ENCODE measurements at places on chromosomes 11 and 22. TPM values are rescaled to one million over a fixed set of nuclear protein-coding genes. Genes with fewer than 3 reads are reported as not detected.

The ME3 gene
- polyA plus RNA-seq, result 6.5 TPM

The PRRG4 gene
- 0.14 TPM for polyA plus RNA-seq

The SLCO2B1 gene
- polyA plus RNA-seq, result 10.8 TPM

The MAJIN gene
- polyA plus RNA-seq, result not detected

The REXO2 gene
- 61.3 TPM for polyA plus RNA-seq

The TTC9C gene
- polyA plus RNA-seq, result 29.4 TPM

The DTX4 gene
- 29.2 TPM for polyA plus RNA-seq

The CD3D gene
- polyA plus RNA-seq, result 16.5 TPM

The ZNF214 gene
- polyA plus RNA-seq, result 1.8 TPM

The NOX4 gene
- polyA plus RNA-seq, result 4.5 TPM

DNA sequence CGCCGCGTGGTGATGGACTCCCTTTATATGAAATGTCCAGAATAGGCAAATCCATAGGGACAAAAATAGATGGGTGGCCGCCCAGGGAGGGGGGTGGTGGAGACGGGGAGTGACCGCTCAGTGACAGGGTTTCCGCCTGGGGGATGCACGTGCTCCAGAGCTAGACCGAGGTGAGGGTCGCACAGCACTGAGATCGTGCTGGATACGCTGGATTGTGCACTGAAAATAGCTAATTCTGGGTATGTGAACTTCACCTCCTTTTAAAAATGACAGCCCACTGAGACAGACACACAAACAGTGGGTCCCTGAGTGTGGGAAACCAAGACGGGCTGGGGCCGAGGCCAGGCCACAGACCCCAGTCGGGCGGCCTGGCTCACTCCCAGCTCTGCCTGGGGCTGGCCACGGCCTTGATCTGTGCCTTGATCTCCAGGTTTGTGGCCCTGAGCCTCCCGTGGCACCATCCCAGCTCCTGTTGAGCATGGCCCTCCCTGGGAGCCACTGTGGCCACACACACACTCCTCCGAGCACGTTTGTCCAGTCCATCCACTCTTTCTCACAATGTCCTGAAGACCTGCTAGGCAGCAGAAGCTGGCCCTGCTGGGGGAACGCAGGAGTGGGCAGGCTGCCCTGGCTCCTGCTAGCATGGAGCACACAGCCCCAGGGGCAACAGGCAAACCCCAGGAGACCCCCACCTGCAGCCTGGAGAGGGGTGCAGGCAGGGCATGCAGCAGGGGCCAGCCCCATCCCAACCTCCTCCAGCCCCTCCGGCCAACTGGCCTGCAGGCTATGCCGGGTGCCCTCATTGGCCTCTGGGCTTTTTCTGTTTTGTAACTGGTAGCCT, 41.0 kb upstream of the TH start:
- no peak for DNase-seq

- no peak for DNase-seq
Observed at GRCh38 chr22:31935961-31936635, 8.2 kb upstream of the YWHAH start.

- DNase-seq, result peak; percentile 44
Observed at GRCh38 chr11:113874581-113875233, 665 bp downstream of the USP28 start.

GRCh38 chr11:120329556-120329955, 4.5 kb downstream of the TLCD5 start:
- DNase-seq, result no peak

DNA sequence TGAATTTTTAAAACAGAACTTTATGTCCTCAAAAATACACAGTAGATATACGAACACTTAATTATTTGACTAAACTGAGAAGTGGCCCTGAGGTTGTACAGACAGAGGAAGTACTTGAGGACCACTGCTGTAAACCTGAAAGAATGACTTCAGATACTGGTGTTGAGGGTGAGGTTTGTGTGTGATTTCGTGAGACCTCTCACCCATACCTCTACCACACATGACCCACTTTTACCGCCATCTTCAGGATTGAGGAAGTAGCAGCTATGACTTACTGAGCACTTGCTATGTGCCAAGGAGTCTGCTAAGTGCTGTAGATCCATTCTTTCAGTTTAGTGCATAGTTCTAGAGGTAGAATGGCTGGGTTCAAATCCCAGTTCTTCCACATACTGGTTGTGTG, 21.9 kb downstream of the MMP13 start:
- DNase-seq, result no peak

DNA sequence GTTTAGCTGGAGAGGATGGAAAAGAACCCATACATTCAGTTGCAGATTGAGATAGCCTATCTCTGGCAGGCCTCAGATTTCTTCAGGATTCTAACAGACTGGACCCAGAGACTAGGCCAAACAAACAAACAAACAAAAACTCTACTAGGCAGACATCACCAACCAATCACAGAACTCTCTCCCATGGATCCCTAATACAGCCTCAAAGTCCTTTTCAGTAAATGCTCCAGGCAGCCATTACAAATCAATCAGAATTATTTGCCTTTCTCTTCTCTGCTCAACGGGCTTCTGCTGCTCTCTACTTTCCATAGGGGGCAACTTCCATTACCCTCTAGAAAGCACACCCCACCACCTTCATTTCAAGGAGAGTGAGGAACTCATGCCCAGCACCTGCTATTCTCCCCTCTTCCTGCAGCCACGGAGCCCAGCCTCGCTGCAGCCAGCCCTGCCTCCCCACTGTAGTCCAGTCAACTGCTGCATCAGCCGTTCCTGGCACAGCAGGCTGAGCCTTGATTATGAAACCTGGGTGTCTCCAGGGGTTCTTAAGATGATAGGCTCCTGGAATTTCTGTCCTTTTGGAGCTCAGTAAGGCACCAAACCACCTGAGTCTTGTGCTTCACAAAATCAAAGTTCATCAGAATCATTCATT, 19.0 kb upstream of the SMIM35 start:
- no peak for DNase-seq

DNA sequence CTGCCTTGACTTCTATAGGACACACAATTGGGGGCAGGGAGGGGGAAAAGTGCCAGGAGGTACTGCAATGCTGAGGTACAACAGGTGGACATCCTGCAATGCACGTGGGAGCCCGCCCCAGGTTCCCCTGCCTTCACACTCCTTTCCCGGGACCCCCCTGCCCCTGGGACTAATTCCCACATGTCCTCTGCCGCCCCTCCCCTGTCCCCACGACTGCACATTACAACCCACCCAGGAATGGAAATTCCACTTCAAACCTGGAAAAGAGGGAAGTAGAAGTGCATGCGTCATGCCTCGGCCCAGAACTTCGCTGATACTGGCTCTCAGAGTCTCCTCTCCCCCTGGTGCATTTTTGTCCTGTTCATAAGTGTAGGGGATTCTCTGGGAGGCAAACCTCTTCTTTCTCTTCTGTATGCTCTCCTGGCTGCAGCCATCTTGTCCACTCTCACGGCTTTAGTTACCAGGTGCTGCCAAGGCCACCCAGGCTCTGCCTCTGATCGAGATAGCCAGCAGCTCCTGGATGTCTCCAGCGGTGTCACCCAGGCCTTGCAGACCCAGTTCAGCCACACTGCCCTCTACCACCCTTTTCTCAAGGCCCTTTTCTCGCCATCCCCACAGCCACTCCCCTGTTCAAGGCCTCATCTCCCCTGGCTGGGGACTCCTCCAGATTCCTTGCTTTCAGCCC, 43.7 kb downstream of the GDPD5 start:
- no peak for DNase-seq

GRCh38 chr11:2348986-2349385, 28.1 kb upstream of the CD81 start:
- DNase-seq, result no peak

DNA sequence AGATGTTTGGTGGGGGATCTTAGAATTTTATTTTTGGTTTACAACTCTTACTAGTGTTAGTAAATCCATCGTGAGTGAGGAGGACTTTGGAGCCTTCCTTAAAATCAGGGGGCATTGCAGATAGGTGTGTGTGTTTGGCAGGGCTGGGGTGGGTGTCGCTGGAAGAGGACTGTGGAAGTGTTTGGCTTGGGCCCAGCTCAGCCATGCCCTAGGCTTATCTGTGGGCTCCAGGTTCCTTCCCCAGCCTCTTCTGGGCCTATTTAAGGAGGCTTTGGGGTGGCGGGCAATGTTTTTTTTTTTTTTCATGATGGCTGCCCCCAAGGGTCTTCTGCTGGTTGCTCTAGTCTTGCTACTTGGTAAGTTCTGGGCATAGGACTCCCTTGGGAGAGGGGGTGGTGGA, 22.1 kb downstream of the MTFP1 start:
- DNase-seq, result no peak

GRCh38 chr11:83847467-83848034, 561.4 kb upstream of the CCDC90B start:
- no peak for DNase-seq

DNA sequence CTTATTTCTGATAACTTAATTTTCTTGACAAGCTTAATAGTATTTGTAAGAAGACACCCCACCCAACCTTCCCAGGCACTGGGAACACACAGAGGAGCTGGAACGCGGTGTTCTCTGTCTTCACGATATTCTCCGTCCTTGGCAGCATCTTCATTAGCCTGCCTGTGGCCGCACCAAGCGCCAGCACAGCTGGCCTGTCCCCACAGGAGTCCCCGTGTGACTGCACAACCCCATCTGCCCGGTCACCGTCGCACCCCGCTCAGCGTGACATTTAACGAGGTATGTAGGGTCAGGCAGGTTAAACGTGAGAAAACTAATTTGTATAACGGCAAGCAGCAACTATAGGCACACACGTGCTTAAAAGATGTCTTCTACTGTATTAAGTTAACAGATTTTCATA, 293.3 kb downstream of the BRD1 start:
- no peak for DNase-seq

GRCh38 chr22:19178065-19178656, 375 bp downstream of the SLC25A1 start:
- DNase-seq, result peak; percentile 9

- DNase-seq, result no peak
Observed at GRCh38 chr11:104803776-104804175, 94.5 kb downstream of the CASP12 start.

GRCh38 chr22:29877620-29878019, 5.4 kb upstream of the MTMR3 start:
- no peak for DNase-seq

DNA sequence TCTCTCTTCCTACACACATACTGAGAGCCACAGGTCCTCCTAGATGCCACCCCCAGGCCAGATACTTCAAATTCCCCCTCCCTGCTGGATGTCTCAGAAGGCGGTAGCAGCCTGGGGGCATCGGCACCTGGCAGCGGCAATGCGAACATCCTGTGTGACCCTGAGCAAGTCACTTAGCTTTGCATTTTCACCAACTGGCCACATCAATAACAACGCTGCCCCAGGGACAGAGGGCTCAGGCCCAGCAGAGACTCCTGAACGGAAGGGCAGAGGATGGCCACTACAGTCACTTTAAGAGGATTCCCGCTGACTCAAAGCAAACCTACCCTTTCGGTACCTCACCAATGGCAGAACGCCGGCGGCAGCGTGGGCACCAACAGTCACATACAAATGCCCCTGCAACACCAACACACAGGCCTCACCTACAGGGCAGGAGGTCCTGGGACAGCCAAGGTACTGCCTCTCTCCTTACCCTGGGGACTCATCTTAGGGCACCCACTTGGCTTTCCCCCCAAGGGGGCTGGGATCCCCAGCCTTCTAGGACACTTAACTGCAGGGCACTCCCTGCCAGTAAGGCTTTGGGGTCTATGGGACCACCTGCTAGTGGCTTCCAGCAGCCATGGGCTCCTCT, 1.6 kb downstream of the LMO1 start:
- DNase-seq, result no peak

DNA sequence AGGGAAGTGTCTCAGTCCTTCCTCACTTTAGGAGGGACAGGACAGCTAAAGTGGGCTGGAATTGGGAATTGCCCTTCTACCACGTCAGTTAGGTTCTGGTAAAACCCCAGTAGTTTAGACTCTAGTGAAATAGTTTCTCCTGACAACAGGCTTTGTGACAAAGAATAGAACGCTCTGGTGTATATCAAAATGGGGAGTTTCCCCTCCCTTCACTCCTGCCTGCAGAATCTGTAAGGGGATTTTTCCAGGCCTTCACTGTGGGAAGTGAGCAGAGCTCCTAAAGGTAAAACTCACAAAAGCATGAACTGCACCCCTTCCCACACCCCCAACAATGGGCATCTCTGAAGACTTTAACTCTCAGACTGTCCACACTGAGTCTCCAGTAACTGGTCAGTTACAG, 460.9 kb upstream of the LRRC4C start:
- DNase-seq, result no peak

DNA sequence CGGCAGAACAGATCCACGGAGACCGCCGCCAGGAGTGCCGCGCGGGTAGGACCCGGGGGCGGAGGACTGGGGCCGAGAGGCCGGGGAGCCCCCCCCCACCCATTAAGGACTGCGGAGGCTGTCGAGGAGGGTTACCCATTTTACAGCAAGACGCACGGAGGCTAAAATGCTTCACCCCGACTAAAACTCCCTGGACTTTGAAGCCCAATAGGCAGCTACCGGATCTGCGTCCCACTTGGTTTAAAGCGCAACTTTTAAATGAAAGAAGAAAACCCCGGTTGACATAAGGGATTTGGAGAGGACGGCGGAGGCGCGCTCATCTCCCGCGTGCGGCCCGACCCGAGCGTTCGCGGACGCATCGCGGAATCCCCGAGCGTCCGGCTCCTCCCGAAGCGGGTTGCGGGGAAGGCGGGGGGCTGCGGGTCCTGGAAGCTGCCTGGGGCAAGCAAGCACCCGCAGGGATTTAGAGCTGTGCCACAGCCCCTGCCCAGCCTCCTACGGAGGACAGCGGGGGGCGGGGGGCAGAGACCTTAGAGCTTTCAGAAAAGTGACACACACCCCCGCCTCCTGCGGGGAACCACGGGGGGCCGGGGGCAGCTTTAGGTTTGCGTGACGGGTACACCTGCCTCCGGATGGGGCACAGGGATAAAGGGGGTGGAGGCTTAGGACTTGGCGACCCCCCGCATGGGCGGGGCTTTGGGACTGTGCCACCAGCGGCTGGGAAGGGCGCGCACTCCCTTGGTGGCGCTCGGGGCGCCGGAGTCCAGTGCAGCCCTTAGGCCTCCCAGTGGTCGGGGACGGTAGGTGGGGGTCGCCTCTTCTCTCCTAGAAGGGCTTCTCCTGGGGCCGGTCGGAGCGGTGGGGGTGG, 760 bp upstream of the CELSR1 start:
- DNase-seq, result no peak

- DNase-seq, result peak; percentile 21
Observed at GRCh38 chr11:95788921-95789505, 569 bp downstream of the FAM76B start.

- no peak for DNase-seq
Observed at GRCh38 chr11:117544130-117544800, 216.6 kb downstream of the CEP164 start.

DNA sequence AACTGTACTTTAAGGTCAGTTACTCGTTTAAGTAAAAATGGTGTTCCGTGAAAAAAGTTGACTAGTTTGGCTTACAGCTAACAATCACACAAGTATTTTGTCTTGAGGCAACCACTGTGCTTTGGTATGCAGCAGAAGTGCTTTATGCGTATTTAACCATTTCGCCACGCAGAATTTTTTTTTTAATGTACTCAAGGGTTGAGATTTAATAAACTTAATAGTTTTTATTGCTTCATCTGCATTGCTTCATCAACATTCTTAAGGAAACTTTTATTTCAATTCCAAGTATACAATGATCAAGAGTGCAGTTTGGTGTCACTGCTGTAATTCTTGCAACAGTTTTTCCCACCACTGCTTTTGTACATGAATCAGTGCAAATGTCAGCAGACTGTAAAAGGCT, 66.4 kb downstream of the ZNRF3 start:
- no peak for DNase-seq

Data from muscle of back (tissue), 13 donors.